ENCODE measurements at places on chromosomes 5 and 9.

GRCh38 chr9:88808019-88808656, 183.1 kb upstream of the S1PR3 start:
- no peak for DNase-seq

DNA sequence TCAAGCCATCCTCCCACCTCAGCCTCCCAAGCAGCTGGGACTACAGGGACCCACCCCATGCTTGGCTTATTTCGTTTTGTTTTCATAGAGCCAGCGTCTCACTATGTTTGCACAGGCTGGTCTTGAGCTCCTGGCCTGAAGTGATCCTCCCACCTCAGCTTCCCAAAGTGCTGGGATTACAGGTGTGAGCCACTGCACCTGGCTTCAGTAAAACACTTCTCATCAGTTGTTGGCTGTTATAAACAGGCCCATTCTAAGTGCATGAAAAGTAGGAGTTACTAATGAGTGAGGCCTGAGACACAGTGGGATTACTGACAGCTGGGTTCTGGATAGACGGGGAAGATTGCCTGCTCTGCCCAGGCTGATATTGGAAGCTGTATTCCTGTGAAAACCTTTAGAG, 3.5 kb downstream of the CRB2 start:
- no peak for DNase-seq

- DNase-seq = no peak
Measured at GRCh38 chr9:36942891-36943290, 91.2 kb downstream of the PAX5 start.

DNA sequence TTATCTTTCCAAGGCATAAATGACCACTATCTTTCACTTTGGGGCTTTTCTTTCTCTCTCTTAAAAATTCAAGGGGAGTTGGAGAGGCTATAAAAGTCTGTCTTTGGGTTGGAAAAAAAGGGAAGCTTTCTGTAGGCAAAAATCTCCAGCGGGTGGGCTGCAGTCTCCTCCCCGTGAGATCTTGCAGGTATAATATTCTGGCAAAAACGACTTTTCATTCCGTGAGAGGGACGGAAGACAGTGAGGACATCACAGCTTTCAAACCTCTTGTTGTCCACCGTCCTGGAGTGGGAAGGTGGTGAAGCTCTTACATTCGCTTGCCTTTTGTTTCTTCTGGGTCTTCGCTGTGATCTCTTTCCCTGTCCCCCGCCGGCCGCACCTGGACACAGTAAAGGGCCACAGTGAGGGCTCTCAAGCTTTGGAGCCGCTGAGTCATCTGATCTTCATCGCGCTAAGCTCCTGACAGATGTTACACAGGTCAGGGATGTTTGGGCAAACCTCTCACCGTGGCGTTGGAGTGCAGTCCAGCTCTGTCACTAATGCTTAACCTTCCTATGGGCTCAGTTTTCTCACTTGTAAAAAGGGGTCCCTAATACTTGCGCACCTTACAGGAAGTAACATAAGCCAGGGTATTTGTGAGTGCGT, 61.9 kb upstream of the MEGF10 start:
- no peak for DNase-seq

DNA sequence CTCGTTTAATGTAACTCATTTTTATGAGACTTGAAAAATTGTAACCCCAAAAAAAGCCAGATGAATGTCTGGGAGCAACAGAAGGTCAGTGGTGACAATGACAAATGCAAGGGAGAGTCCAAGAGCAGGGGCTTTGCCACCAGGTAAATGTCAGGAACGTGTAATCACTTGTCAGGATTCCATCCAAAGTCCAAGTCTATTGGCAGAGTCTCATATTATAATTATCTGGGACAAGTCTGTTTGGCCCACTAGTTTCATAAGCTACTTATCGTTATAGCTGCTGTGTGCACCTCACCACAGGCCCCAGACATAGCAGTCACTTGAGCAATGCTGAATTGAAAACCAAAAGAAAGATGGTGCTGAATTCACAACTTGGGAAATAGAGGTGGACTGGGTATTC, 180.8 kb downstream of the DNAH5 start:
- DNase-seq = no peak

- DNase-seq = no peak
Measured at GRCh38 chr9:91024841-91025240, 223.2 kb downstream of the SYK start.

DNA sequence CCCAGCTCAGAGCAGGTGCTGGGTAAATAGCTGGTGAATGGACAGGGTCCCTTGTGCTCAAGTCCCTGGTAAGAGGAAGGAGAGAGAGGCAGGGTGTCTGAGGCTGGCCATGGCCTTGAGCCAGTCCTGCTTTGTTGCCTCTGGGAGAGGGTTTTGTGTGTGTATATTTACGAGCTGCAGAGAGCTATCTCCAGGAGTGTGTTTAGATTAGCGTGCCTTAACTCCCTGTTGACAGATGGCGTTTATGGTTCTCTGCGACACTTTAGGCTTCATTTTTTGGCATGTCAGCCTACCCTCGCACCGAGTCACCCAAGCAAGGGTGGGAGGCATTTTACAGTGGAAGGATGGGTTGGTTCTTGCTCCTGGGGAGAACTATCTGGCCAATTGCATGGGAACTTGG, 22.2 kb downstream of the HMCN2 start:
- no peak for DNase-seq

- no peak for DNase-seq
Measured at GRCh38 chr5:139566611-139567010, 5.5 kb downstream of the UBE2D2 start.

GRCh38 chr5:168153263-168153875, 138.1 kb upstream of the WWC1 start:
- DNase-seq = no peak

- no peak for DNase-seq
Measured at GRCh38 chr5:81830596-81830995, 79.7 kb upstream of the SSBP2 start.

GRCh38 chr9:97697837-97698236, 697 bp upstream of the XPA start:
- no peak for DNase-seq

GRCh38 chr9:23741351-23741750, 84.7 kb downstream of the ELAVL2 start:
- no peak for DNase-seq

DNA sequence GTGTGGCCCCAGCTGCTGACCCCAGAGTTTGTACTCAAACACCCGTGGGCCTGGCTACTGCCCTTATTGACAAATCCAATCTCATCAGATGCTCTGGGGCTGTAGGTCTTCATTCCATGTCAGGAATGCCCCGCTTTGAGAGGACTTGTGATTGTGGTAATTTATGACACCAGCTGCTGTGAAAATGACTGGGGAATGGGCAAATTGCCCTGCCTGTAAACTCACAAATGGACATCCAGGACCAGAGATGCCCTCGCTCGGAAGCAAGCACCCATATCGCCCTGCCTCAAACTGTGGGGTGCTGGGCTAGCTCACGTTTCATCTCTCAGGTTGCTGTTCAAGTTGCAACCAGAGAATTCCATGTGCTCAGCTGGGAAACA, 225.9 kb upstream of the MAP3K1 start:
- no peak for DNase-seq

DNA sequence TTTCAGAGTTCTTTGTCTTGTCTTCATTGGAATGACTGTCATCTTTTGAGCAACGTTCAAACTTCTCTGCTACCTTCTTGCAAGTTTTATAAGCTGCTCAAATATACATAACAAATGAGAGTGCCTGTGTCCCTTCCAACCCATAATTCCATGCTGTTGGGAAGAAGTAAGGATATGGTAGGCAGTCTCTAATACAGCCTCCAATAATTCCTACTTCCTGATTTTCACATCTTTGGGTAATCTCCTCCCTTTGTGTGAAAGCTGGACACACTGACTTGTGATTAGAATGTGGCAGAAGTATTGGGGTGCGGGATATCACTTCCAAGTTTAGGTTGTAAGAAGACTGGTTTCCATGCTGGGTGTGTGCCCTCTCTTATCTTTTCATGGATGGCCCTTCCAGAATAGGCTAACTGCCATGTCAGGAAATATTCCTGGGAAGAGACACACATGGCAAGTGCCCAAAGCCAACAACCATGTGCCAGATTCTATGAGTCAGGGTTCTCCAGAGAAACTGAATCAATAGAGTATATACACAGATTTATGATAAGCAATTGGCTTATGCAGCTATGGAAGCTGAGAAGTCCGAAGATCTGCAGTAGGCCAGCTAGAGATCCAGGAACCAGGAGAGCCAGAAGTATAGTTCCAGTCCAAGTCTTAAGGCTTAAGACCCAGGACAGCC, 531.3 kb downstream of the NTRK2 start:
- no peak for DNase-seq

GRCh38 chr9:21591221-21592062, 109.3 kb upstream of the IFNE start:
- DNase-seq = peak; percentile 44

- peak; percentile 40 for DNase-seq
Measured at GRCh38 chr9:122562134-122562760, 9.3 kb downstream of the OR1N2 start.

- no peak for DNase-seq
Measured at GRCh38 chr5:158431369-158432029, 572.6 kb upstream of the CLINT1 start.

DNA sequence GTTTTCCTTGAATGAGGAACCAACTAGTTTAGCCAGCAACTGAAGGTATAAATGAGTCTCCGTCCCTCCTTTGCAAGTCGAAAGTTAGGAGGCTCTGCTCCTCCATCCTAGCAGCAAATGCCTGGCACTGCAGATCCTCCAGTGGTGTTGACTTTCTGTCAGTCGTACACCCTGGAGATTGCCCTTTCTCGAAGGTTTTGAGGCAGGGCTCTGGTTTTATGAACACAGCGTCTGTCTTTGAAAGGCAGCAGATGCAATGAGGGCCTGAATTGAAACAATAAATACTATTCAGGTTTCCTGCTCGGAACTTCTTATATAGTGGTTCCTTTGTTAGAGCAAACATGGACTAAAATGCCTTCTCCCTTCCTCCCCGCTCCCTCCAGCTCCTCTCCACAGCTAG, 284.0 kb downstream of the TMEM38B start:
- DNase-seq = no peak

DNA sequence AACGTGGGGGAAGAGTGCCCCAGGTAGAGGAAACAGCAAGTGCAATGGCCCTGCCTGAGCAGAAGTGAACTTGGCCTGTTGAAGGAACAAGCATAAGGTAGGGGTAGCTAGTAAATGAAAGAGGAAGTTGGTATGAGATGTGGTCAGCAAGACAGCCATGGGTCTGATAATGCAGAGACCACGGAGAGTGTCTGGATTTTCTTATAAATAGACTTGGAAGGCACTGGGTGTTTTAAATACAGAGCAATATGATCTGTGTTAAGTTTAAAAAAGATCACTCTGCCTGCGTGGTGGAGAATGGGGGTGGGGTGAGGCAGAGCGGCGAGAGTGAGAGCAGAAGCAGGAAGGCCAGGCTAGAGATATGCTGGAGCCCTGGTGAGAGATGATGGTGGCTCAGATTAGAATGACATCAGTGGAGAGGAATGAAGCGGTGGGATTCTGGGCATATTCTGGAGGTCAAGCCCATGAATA, 4.2 kb downstream of the ADAM19 start:
- no peak for DNase-seq

DNA sequence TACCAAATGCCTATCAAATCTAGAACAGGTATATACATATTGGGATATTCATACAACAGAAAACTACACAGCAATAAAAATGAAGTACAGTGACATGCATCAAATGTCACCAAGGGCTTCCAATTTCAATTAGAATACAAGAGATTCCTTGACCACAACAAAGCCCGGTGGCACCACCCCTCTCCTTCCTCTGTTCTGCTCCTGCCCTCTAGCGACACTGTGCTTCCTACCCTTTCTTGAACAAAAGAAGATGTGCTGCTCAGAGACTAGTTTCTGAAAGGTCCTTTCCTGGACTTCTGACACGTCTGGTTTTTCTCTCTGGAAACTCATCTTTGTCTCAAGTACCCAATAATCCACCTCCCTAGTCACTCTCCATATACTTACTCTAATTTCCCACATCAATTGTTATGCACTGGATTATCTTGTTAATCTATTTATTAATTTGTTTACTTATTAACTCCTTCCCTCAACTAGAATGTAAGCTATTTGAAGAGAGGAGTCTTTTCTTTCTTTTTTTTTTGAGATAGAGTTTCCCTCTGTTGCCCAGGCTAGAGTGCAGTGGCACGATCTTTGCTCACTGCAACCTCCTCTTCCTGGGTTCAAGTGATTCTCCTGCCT, 70.4 kb upstream of the CTSV start:
- no peak for DNase-seq

- peak; percentile 80 for DNase-seq
Measured at GRCh38 chr9:32579706-32580331, 6.9 kb upstream of the NDUFB6 start.

- no peak for DNase-seq
Measured at GRCh38 chr5:127887282-127887681, 184.1 kb downstream of the CCDC192 start.

DNA sequence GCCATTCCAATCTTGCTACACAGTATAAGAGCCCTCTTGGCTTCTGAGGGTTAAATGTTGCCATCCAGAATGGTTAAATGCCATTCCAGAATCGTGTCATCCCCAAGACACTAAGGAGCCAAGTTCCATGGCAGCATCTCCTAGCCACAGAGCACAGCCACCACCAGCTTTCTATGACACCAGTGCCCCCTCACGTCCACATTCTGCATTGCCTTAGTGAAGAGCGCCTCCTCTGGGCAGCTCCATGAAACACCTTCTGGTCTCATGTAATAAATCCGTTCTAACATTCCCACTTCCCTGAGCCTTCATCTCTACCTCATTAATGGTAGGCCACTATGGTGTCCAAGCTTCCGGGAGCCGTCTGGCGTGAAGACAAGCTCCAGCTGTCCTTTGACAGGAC, 12.4 kb downstream of the CBY3 start:
- peak; percentile 38 for DNase-seq

DNA sequence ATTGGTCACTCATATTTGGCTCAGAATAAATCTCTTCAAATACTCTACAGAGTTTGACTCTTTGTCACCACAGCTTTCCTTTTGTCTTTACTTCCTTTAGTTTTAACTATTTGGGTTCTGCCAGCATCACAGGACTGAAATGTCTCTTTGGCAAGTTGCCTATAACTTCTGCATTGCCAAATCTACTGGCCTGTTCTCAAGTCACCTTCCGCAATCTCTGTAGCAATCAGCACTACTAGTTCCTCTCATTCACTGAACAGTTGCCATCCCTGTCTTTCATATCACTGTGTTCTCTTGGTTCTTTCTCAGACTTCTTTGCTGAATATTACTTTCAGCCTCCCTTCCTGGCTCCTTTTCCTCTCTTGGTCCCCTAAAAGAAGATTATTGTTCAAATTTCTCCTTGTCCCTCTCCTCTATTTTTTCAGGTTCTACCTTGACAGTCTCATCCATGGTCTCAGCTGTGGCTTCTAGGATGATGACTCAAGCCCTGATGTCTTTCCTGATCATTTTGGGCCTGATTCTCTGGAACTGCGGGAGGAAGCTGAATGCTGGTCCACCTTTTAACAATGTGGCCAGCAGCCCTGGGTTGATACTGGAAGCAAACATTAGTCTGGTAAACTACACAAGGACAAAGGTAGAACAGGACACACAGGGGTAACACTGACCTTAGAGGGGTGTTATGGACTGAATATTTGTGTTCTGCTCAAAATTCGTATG, 44.0 kb upstream of the LIFR start:
- DNase-seq = no peak

GRCh38 chr9:113238859-113239232, 17.5 kb downstream of the SLC31A1 start:
- DNase-seq = no peak

- no peak for DNase-seq
Measured at GRCh38 chr5:177984584-177985206, 11.3 kb downstream of the PROP1 start.

- no peak for DNase-seq
Measured at GRCh38 chr9:93907551-93908199, 47.5 kb downstream of the BARX1 start.
